ENCODE measurements at places on chromosomes 3 and 15. TPM values are rescaled to one million over a fixed set of nuclear protein-coding genes. Genes with fewer than 3 reads are reported as not detected.

GRCh38 chr3:115415246-115415996, 207.9 kb upstream of the GAP43 start:
- DNase-seq = no peak

- DNase-seq = no peak
Observed at GRCh38 chr3:32685543-32686185, 676 bp downstream of the CNOT10 start.

GRCh38 chr15:60000824-60001609, 3.1 kb upstream of the FOXB1 start:
- DNase-seq = no peak

DNA sequence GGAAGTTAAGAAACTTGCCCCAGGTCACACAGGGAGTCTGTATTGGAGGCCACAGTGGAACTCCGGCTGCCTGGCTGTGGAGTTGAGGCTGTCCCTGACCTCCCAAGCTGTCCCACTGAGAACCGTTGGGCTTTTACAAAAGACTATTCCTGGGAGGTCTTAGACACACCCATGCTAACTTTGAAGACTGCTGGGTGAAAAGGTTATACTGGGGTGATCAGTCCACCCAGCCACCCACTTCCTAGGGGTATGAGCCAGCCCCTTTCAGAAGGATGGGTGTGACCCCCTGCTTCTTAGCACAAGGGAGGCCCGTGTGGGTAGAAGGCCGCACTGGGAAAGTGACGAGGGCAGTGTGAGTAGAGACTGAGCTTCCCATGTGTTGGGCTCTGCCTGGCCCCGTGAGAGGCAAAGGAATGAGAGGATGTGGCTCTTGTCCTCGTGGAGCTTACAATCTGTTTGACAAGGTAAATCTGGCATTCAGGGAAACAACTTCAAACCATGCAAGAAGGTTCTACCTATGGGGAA, 19.0 kb downstream of the MRAS start:
- DNase-seq = no peak

DNA sequence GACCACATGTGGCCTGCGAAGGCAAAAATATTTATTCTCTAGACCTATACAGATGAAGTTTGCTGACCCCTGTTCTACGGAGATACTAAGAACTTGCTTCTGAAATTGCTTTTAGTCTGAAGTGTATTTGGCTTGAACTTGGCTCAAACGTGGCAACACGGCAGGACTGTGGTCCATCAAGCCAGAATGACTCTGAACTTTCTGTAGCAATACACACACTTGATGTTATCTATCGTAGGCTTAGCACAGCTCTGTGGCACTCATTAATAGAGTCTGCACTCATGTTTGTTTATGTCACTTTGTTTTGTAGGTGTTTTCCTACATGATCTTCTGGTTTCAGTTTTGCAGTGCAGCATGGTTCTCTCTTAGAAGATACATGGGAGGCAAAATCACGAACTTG, 298.1 kb downstream of the ADAMTS17 start:
- DNase-seq = no peak

- no peak for DNase-seq
Observed at GRCh38 chr3:20700714-20701113, 514.7 kb upstream of the SGO1 start.

DNA sequence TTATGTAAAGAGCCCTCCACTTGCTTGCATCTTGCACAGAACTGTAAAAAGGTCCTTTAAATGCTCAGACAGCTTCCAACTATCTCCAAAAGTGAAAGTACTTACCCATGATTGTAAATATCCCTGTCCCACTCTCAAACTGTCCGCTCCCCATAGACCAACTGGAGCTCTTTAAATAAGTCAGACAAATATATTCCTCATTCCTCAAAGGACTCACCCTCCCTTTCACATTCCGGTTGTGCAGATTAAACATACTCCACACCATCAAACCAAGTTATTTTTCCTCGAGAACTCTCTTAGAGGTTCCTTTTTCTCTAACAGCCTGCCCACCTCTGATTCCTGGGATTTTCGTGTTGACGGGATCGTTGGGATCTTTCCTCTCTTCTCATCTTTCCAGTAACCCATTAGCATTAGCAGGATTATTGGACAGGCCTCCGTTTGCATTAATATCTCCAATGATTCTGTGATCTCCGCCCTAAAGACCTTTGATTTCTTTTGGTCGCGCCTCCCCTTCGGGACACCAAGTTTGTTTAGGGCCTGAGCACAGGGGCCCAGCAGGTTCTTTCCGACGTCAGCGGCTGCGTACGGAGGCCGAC, 763 bp downstream of the GOLGB1 start:
- no peak for DNase-seq

DNA sequence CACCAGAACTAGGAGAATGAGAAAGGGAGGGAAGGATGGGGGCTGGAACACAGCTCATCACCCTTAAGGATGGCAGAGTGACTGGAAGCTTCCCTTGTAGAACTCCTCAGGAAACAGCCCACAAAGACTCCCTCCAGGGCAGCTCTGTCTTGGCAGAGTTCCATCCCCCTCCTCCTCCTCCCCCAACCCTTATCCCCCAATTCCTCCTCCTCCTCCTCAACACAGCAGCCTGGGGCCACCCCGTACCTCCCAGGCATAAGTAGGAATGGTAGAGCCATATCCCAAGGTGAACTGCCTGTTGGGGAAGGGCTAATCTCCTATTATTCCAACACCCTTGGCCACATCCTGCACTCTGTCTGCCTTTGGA, 38.8 kb downstream of the ADCY5 start:
- DNase-seq = no peak

DNA sequence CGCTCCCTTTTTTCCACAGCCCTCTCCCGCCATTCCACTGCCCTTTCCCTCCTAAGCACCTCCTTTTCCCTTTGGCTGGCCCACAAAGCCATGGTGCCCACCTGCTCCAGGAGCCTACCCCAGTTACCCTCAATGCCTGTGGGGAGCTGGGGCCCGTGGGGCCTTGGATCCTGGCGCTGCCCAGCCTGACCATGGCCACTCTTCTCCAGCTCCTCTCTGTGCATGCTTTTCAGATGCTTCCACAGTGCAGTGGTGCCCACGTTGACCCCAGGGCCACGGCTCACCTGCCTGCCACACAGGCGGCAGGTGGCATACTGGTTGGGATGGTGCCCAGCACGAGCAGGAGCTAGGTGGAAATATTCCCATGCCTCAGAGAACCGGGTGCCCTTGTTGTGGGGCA, 1.5 kb downstream of the ZBED2 start:
- DNase-seq = no peak

DNA sequence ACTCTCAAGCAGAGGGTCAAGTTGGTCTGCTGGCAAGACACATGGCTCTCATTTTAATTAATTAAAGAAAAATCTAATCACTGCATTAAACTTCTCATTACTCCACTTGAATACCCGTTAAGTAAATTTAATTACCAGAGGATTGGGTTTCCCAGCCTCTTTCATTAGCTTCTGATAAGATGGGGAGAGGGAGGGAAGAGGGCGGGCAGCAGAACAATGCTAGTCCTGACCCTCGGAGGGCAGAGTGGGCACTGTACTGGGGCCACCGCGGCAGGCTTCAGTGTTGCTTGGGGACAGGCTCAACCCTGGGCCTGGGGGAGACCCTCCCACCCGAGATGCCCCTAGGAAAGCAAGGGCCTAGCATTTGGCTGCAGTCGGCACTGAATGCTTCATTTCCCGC, 55.6 kb upstream of the LINGO1 start:
- no peak for DNase-seq

GHSR gene
- not detected for total RNA-seq

WNT7A gene
- not detected for total RNA-seq

MESP2 gene
- total RNA-seq = not detected

ST8SIA2 gene
- 3.2 TPM for total RNA-seq

TTLL13 gene
- not detected for total RNA-seq
